ENCODE measurements at places on chromosomes 3 and 15.
A peak's percentile ranks its signal among the peaks of the same experiment; 100 is the strongest.

DNA sequence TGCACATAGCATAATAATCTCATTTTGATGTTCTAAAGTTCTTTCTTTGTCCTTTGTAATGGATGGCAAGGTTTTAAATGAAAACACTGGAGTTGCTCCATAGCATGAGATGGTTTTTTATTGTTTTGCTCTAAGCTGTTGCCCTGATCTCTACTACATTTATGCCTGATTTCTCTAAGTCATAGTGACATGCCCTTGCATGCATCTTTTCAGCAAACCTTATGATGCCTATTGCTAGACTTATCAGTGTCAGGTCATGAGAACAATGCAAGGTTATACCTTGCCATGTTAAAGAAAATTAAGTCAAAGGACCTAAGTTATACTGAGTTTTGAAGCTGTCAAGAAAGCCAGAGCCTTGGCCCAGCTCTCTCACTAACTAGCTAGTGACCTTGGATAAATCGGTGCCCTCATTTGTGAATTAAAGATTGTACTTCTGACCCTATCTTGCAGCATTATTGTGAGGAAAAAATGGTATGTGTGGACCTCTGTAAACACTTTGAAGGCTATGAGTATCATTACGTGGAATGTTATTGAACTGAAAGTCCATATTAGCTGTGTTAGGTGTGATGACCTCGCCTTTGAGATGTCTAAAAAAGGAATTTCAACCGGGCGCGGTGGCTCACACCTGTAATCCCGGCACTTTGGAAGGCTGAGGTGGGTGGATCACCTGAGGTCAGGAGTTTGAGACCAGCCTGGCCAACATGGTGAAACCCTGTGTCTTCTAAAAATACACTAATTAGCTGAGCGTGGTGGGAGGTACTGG, 256.4 kb upstream of the UBE2E1 start:
- no peak for DNase-seq

GRCh38 chr15:91116113-91117067, 16.3 kb downstream of the SV2B start:
- no peak for DNase-seq

DNA sequence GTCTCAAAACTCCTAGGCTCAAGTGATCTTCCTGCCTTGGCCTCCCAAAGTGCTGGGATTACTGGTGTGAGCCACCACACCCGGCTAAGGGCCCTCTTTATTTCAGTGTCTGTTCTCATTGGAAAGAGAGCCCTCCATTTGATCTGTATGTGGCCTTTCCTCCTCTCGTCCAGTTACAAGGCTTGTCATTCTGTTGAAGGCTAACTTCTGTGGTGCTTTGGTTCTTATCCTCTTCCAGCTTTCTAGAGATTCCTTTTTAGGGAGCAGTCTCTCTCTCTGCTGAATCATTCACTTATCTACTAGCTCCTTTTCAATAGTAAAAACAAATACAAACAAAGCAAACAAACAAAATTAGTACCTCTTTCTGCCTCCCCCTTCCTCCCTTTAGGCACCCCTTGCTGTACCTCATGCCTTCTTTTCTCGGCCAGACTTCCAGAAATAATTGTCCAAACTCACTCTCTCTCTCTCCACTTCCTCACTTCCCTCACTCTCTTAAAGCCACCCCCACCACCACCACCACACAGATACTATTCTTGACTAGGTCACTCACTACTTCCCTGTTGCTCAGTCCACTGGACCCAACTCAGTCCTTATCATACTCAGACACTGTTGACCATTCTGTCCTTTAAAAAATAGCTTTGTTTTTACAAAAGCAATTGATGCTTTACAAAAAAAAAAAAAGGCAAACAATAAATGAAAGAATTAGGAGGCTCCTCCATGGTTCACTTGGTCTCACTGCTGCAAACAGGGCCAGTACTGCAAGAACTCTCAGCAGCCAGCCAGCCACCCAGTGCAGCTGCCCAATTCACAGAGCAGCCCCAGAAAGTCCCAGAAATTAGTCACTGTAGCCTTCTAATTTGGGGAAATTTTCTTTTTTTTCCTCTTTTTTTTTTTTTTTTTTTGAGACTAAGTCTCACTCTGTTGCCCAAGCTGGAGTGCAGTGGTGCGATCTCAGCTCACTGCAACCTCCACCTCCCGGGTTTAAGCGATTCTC, 31.7 kb upstream of the RAB11A start:
- DNase-seq, result no peak

DNA sequence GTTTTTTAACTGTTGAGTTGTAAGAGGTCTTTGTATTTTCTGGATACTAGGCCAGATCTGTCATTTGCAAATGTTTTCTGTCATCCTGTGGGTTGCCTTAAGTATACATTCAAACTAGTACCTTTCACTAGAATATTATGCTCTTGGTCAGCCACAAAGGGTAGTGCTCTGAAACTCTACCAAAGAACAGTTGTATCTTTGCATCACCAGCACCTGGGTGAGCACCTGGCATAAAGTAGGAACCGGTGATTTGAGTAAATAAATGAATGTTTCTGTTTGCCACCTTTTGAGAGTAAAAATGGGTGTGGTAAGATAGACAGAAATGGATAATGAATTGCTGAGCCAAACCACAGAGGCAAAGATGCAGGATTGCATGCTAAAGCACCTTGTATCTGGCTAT, 98.7 kb downstream of the SLCO3A1 start:
- DNase-seq, result no peak

- no peak for DNase-seq
These were observed 189.8 kb upstream of the TBC1D5 start for GRCh38 chr3:17932136-17932771.

- no peak for DNase-seq
These were observed 47.1 kb downstream of the HHLA2 start for GRCh38 chr3:108343491-108343890.

GRCh38 chr3:19945969-19946831, 697 bp upstream of the RAB5A start:
- no peak for DNase-seq

DNA sequence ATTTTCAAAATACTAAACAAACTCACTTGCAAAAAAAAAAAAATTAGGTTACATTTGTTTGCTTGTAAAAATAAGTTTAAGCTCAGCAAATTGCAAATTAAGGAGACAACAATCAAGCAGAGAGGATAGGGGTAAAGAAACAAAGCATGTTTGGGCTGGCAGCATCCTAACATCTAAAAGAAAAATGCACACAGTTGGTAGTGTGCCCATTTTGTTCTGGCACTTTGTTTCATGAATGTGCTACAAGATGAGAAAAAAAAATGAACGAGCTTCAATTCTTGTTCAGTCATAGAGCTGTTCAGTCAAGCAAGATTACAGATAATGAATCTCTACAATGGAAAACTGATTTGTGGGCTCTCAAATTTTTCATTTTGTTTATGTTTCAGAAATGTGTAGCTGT, 17.7 kb upstream of the ZBBX start:
- no peak for DNase-seq

DNA sequence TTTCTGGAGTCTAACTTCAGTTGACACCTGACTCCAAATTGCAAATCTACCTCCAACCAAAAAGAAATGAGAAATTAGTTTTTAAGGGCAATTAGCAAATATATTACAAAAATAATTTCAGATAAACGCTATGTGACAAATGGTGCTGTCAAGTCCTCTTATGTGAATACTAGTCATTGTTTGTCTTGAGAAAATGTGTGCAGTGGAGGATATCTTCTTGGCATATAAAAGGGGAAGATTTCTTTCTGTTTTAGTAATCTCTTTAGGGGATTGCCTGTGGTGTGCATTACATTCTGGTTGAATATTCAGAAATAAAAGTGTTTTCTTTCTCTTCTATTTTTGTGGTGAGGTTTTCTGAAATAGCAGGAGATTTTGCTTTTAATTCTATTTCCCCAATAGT, 3.0 kb upstream of the GCSAM start:
- no peak for DNase-seq

GRCh38 chr3:31936420-31937060, 44.5 kb downstream of the OSBPL10 start:
- DNase-seq, result no peak

DNA sequence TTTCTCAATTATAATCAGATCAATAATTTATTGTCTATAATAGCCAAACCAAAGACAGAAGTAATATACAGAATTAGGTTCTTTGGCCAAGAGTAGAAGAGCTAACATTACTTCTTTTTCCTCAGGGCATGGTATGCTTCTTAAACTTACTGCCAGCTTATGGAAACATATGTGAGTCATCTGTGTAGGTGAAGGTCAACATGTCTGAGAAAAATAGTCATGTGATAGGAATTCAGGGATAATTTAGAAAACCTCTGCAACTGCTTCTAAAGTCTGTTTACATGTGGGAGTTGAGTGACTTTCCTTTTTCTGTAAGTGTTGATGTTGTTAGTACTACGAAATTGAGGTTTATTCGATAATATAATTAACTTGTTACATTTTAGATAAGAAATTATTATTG, 19.2 kb upstream of the MAP6D1 start:
- no peak for DNase-seq

DNA sequence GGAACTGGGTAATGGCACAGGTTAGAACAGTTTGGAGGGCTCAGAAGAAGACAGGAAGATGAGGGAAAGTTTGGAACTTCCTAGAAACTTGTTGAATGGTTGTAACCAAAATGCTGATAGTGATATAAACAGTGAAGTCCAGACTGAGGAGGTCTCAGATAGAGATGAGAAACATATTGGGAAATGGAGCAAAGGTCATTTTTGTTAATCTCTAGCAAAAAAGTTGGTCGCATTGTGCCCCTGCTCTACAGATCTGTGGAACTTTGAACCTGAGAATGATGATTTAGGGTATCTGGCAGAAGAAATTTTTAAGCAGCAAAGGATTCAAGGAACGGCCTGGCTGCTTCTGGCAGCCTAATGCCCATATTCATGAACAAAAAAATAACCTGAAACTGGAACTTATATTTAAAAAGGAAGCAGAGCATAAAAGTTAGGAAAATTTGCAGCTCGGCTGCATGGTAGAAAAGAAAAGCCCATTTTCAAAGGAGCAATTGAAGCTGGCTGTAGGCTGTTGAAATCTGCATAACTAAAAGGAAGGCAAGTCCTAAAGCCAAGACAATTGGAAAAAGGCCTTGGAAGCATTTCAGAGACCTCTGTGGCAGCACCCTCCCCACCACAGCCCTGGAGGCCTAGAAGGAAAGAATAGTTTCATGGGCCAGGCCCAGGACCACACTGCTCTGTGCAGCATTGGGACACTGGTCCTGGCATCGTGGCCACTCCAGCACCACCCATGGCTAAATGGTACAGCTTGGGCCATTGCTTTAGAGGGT, 182.6 kb upstream of the CD96 start:
- DNase-seq, result no peak

- no peak for DNase-seq
These were observed 10.7 kb downstream of the THSD4 start for GRCh38 chr15:71125831-71126450.

- peak; percentile 38 for DNase-seq
These were observed 547 bp downstream of the WNT7A start for GRCh38 chr3:13879102-13879945.

- no peak for DNase-seq
These were observed 67.8 kb upstream of the ZBED2 start for GRCh38 chr3:111662907-111663306.

DNA sequence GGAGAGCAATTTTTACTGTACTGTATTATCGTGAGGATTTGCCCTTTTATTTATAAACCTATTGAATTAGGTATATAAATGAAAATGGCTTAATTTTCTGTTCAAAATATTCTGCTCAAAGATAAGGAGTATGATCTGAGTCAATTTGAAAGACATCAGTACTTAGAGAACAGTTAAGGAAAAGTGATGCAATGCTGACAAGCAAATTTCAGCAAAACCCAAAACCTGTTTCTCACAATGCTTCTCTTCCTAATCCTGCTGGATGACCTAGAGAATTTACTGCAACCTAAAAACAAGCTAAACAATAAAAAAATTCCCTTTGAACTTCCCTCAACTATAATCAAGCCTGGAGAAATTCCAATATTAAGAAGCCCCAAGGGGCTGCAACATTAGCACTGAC, 82.7 kb downstream of the RFX7 start:
- no peak for DNase-seq

GRCh38 chr3:59006634-59007517, 42.9 kb downstream of the CFAP20DC start:
- no peak for DNase-seq
